ENCODE measurements at places on chromosomes 12 and 14.

DNA sequence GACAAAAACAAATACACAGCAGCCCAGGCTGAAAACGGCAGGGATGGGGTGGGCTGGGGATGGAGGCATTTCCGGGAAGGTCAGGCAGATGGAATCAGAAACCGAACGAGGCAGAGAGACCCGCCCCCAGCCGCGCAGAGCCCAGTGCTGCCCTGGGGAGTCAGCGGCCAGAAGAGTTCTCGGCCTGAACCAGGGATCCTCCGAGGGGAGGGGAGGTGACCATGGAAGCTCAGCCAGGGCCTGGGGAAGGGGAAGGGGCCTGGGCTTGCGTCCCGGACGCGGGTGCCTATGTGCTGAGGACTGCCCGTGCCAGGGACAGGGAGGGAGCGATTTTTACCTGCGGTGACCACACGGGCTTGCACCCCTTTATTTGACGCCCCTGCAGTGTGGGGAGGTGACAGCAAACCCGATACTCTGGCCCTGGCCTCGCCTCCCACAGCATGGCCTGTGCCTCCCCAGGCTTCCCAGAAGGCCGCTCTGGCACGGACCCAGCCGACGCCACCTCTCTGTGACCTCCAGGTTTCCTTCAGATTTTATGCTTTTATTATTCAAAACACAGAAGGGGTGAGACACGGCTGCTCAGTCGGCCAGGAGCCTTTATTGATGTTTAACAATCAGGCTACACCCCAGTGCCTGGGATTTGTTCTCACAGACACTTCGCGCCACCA lies 7.7 kb downstream of the LRCOL1 start:
- DNase-seq, result no peak

DNA sequence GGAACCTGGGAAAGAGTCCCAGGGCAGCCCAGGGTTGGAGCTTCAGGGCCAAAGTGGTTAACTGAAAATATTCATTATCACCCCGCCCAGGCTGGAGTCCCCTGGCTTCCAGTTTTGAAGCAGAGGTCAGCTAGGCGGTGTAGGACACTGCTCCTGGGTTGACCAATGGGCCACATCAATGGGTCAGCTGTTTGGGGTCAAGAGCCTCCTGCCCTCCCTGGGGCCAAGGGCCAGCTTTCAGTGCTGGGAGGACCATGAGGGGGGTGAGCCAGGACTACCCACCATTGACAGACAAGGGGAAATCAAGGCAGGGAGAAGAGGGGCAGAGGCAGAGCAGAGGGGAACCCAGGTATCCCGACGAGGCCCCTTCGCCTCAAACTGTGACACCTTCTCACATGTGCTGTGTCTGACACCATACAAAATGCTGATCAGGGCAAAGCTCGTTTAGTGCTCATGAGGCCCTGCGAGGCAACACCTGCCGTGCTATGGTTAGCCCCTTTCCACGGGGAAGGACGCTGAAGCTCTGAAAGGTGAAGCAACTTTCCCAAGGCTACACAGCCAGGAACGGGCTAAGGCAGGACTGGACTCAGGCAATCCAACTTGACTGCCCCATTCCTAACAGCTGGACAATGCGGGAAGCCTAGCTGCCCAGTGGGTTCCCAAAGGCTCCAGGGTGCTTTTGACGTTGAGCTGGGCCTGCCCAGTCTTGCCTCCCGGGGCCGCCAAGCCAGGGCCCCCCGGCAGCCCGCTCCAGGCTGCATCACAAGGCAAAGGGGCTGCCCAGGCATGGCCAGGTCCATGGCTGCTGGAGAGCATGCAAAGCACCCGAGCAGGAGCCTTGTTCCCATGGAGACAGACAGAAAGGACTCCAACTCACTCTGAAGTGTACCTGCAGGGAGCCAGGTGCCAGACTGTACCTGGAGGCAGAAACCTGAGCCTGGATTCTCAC lies 2.0 kb downstream of the SYNE3 start:
- no peak for DNase-seq

- no peak for DNase-seq
These were observed 79.7 kb downstream of the EML1 start for GRCh38 chr14:99872786-99873440.

GRCh38 chr12:52226446-52226845 lies 6.6 kb upstream of the KRT7 start:
- no peak for DNase-seq

DNA sequence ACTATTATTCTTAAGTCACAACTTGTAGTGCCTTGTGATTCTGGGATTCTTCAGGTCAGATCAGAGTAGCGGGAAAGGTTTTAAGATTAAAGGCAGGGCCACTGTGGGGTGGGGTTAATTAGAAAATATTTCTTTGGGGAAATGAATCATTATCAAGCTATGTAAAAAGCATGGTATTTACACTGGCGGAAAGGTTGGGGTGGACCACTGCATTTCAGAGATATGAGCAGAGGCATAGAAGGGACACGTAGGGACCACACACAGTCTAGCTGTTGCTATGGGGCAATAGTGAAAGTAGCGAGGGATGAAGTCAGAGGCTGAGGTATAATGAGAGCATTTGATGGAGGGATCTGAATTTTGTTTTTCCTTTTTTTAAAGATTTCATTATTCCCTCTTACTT lies 31.7 kb upstream of the KCNH3 start:
- DNase-seq, result no peak

- no peak for DNase-seq
These were observed 122.5 kb downstream of the ETV6 start for GRCh38 chr12:11771895-11772502.

DNA sequence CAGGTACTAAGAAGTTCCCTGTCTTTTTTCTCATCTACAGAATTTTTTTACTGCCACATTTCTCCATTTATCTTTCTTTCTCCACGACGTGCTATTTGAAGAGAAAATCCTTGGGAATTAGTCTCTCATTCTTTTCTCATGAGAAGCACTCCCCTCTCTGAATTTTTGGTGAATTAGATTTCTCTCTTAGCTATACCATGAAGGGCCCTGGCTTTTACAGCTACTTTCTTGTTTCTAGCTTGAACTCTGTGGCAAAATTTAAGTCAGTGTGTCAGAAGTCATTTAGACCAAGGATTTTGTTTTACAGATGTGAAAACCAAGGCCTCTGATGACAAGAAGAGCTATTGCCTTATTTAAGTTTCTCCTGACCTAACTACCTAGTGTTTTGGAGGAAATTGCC lies 213.1 kb downstream of the AEBP2 start:
- no peak for DNase-seq

DNA sequence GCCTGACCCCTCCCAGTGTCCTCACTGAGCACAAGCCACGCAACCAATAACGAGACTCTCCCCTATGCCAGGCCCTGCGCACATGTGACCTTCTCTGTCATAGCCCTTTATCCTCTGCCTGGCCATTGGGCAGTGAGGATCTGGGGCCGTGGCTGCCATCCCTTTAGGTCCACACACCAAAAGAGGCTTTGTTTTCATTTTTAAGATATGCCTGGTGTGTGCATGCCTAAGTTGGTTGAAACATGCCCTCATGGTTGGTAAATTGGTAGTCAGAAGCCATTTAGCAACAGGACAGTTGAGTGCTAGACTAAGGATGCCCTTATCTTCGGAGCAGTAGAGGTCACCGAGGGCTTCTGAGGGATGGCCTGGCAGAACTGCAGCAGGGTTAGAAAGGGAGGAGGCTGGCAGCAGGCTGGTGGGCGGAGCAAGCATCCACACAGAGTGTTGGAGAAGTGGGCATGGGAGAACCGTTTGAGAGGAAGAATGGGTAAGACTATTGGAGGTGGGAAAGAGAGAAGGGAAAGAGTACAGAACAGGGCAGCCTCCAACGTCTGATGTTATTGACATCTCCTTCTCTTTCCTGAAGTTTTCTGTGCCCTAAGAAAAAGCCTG lies 75.1 kb downstream of the SLC24A4 start:
- no peak for DNase-seq

DNA sequence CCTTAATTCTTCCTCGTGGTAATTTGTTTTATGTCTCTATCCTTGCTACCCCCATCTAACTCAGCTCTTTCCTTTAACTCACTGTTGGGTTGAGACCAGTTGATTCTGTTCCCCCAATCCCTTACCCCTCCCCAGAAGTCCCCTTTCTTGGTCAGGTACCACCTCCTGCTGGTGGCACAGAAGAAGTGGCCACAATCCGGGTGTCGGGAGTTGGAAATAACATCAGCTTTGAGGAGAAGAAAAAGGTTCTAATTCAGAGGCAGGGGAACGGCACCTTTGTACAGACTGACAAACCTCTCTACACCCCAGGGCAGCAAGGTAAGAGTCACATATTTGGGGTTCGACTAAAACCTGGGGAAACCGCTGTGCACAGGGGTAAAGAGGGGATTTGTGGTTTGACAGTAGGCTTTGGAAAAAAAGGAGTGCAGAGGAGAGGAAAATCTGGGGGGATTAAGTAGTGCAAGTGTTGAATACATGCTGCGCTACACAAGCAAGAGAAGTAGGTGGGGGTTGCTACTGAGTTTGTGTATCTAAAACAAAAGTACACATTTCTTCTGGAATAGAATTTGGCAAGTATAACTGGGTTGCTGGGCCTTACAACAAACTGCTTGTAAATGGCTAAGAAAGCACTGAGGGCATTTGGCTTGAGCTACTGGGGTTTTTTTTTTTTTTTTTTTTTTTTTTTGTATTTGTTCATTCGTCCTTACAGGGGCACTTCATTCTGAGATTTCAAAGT lies 1.3 kb downstream of the A2ML1 start:
- DNase-seq, result no peak

GRCh38 chr14:65281991-65282895 lies 130.3 kb upstream of the FUT8 start:
- no peak for DNase-seq

Data from stimulated activated CD4-positive, alpha-beta T cell treated with anti-CD3 and anti-CD28 coated beads, Interleukin-1b, Interleukin-23, amount 100 ng/mL, for 1 hour (primary cell).